ENCODE measurements at places on chromosomes 5 and 9.

GRCh38 chr5:139414581-139415130 is 10.8 kb upstream of the SPATA24 start:
- DNase-seq, result no peak

GRCh38 chr5:170067152-170067551 is 38.5 kb upstream of the FOXI1 start:
- DNase-seq, result no peak

DNA sequence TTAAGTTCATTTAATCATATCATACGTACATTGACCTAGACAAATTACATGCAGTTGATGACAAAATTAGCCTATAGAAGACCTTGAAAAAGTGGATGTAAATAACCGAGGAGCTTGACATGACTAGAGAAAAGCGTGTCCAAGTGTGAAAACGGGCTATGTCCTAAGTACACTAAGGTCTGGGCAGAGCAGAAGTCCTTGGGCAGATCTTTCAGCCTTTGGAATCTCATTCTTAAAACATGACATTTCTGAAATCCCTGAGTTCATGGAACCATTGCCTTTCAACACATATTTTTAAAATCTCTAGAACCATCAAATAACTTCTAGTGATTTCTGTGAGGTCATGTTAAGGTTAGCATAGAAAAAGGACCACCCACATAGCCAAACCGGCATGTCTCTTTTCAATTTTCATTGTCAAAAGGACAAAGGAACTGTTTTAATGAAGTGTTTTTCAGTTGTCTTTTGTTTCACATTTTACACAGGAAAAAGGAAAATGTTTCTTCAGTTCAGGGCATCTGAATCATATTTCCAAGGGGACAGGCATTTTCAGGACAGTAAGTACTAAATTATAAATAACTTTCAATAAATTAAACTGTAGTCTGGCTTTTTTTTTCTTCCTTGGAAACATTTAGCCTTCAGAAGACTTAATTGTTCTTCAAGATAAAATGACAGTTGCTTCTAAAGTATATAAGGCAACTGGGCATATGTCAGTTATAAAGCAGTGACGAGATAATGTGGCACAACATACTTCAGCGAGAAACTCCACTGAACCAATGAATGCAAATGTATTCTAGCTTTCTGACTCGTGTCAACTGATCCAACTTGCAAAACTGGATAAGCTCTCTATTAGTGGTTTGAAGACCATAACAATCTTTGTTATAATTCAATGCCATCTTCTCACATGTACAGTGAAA is 416.8 kb downstream of the NFIB start:
- DNase-seq, result no peak

DNA sequence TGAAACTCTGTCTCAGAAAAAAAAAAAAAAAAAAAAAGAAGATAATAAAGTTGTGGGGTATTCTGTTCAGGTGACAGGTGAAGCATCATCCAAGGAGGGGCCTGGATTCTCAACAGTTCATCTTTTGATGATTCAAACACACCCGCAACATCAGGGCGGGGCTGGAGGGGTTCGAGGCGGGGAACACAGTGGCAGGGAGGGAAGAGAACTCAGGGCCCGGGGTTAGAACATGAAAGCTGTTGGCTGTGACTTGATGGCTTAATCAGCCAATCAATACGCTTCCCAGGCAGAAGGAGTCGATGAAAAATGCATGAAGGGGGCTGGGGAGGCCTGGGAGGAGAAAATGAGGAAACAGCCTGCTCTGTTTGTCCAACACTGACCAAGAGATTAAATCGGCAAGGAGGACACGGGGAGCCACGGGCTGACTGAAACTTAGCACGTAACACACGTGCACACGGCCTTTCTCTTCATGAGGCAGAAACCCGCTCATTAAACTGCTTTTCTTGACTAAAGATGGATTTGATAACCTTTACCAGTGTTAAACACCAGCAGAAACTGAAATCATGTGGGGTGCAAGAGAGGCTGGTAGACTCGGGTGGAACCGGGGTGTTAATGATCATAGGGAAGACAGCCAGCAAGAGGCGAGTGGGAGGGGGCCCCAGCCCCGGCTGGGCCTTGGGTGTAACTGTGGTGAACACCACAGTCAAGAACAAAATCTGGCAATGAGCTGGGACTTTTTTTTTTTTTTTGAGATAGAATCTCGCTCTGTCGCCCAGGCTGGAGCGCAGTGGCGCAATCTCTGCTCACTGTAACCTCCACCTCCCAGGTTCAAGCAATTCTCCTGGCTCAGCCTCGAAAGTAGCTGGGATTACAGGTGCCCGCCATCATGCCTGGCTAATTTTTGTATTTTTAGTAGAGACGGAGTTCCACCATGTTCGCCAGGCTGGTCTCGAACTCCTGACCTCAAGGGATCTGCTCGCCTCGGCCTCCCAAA is 105.7 kb upstream of the RAPGEF1 start:
- no peak for DNase-seq

DNA sequence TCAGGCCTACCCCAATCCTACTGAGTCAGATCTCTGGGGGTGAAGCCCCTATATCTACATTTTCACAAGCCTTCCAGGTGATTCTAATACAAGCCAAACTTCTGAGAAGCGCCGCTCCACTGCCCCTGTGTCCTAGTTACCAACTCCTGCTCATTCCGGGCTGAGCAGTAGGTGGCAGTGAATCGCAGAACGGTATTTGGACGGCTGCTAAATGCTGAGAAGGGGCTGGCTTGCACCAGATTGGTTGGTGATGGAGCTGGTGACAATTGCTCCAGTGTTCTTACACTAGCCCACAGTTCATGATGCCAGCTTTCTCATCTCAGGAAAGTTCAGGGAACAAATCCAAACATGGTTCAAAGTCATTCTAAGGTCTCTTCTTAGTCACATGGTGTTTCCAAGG is 31.1 kb upstream of the FGF1 start:
- no peak for DNase-seq

Measured in SW 1271 (cell line).